Stimulated activated CD4-positive, alpha-beta T cell treated with anti-CD3 and anti-CD28 coated beads, TNF-alpha, amount 100 ng/mL, for 48 hours (primary cell): ENCODE measurements at places on chromosomes 12 and 14.

- DNase-seq = no peak
Measured at GRCh38 chr14:29806124-29806517, 121.5 kb downstream of the PRKD1 start.

GRCh38 chr14:61255968-61256367, 25.2 kb downstream of the TMEM30B start:
- no peak for DNase-seq

GRCh38 chr12:12718853-12719252, 1.7 kb downstream of the CDKN1B start:
- no peak for DNase-seq

DNA sequence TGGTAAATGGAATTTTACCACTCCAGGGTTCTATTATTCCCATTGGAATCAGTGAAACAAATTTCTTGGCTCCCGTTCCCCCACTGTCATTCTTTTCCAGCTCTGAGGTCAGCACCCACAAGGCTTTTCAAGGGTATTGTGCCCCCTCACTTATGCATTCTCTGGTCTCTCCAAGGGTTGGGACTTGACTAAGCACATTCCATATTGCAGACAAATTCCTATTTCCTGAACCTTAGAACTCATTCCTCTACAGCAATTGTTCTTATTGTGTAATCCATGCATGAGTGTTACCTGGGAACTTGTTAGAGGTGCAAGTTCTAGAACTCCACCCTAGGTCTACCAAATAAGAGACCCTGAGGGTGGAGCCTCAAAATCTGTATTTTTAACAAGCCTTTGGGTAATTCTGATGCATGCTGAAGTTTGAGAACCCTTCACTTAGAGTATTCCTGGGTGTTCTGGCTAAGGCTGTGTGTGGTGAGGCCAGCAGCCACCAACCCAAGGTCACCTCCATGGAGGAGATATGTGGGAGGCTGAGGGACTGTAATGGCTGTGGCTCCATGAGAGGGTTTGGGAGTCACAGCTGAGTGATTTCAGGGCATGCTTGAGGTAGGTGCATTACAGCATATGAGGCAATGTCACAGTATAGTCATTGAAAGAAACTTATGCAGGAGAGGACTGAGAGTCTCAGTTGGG, 150.9 kb downstream of the TTC6 start:
- no peak for DNase-seq

GRCh38 chr14:95173518-95173917, 16.2 kb upstream of the DICER1 start:
- DNase-seq = no peak

DNA sequence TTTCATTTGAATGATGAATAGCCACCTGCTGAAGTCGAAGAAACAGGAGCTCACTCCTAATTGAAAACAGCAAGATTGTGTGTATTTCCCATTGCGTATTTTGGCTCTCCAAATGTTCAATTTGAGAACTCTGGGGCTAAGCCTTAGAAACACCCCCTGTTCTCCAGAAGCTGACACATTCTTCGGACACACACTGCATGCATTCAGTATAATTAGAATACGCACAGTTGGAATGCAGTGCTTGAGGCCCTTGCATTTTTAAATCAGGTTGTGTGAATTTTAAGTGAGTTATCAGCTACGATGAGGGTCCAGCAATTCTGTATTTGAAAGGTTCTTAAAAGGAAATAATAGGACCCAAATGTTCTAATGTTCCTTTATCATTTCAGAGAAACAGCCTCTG, 103.8 kb downstream of the PRKD1 start:
- no peak for DNase-seq

DNA sequence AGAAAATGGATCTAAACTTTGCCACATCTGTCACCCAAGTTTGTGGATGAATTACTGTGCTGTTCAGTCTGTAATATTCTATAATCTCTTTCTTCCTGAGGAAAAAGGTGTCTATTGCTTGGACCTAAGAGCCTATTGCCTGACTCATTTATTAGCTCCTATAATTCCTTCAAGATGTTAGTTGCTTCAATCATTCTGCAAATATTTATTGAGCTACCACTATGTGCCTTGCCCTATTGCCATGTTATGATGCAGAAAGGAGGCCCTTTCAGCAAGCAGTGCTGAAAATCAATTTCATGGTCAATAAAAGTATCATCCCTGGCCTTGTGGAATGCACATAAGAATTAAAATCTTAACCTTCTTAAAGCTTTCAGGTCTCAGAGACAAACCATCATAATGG, 113.6 kb downstream of the CCER1 start:
- DNase-seq = no peak

DNA sequence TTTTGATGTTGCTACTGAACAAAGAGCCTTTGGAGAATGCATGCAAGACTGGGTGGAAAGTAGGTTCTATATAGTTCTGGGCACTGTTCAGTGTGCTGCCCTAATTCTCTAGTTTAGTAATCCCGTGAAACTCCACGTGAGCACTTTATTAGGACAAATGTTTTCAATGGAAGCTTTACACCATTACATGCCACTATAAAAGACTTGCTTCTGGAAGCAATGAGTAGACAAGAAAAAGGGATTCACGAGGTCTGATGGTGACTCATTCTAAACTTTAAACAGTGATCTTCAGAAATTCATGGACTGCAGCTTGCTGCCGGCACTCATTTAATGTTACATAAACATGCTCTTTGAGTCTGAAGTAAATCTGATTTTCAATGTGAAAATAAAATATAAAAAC, 22.3 kb downstream of the ATG14 start:
- DNase-seq = no peak

DNA sequence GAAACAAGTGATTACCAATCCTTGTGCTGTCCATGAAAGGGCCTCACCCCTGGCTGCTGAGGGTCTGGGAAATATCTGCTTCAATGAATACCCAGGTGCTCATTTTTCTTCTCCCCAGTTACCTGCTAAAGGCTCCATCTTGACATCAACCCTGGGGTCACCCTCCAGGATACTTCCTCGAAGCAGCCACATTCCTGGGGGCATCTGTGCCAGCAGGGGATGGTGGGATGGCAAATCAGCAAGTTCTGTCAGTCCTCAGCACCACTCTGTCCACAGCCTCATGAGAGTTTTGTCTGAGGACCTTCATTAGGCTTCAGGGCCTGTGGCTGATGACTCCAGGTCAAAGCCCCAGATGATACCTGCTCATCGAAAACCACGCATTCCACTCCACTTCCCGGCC, 124.8 kb downstream of the ZFP36L1 start:
- DNase-seq = no peak

- DNase-seq = no peak
Measured at GRCh38 chr12:89493670-89494302, 30.8 kb downstream of the GALNT4 start.

DNA sequence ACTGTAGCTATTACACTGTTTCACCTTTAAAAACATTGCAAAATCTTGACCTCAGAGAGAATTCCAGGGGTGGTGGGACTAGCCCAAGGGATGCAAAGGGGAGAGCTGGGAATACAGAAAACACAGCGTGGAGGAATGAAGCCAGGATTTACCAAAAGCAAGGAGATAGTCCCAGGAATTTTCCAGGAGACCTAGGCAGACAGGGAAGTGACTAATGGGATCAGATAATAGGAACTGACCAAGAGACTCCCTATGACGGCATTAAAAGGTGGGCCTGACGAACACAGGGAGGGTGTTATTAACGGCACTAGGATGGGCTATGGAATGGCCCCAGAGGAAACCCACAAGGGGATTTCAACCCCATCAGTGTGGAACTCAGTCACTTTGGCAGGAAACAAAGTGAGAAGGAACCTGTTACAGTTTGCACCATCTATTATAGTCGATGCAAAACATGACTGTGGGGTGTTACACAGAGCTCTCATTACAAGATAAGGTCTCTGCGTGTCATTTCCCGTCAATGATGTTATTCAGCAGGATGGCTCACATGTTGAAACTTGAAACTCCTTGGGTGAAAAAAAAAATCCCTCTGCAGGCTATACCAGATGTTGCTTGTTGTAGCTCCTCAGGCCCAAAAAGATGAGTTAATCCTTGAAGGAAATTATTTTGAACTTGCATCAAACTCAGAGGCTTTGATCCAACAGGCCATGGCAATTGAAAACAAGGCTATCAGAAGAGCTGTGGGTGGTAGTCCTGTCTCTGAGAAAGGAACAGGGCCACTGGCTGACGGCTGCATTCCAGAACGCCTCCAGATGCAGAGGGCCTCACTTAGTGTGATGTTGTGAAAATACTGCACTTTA, 58.7 kb downstream of the DRAM1 start:
- no peak for DNase-seq

GRCh38 chr12:39144613-39145061, 239.2 kb upstream of the CPNE8 start:
- no peak for DNase-seq

- DNase-seq = no peak
Measured at GRCh38 chr12:29082522-29082921, 66.6 kb upstream of the FAR2 start.

GRCh38 chr12:1885599-1886245, 32.7 kb downstream of the CACNA2D4 start:
- no peak for DNase-seq

DNA sequence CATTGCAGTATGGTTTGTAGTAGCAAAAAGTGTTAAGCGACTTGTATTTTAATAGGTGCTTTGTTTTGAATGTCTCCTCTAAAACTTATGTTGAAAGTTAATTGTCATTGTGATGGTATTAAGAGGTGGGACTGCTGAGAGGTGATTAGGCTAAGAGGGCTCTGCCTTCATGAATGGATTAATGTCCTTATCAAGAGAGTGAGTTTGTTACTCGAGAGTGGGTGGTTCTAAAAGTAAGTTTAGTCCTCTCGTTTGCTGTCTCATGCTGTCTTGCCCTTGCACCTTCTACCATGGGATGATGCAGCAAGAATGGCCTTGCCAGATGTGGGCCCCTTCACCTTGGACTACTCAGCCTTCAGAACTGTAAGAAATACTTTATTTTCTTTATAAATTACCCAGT, 17.4 kb downstream of the ZDHHC17 start:
- DNase-seq = no peak

GRCh38 chr12:57844709-57845477, 1.6 kb downstream of the CTDSP2 start:
- no peak for DNase-seq

GRCh38 chr12:73529231-73529630, 1008.4 kb upstream of the ATXN7L3B start:
- no peak for DNase-seq

DNA sequence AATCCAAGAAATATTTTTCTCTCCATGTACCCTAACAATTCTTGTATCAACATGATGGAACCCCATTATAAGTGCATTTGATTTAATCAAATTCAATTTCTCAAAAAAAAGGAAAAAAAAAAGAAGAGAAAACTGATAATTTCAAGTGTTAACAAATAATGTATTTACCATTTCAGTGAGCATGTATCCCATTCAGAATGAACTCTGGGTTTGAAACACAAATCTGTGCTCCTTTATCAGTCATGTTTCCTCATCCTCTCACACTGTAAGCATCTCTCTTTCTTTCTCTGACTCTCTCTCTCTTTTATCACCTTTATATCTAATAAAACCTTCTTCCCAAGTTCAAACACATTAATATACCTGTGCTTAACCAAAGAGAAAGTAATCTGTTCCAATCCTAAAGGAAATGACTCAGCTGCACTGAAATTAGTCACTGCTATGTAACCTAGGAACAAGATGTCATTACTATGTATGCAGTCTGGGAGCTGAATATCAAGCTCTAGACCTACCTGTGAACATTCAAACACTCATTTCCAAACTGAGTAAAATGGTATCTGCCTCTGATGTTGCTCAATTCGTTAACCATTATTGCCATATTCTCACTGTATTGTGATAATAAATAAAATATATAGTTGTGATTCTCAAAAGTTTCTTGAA, 135.0 kb upstream of the LRIG3 start:
- no peak for DNase-seq

DNA sequence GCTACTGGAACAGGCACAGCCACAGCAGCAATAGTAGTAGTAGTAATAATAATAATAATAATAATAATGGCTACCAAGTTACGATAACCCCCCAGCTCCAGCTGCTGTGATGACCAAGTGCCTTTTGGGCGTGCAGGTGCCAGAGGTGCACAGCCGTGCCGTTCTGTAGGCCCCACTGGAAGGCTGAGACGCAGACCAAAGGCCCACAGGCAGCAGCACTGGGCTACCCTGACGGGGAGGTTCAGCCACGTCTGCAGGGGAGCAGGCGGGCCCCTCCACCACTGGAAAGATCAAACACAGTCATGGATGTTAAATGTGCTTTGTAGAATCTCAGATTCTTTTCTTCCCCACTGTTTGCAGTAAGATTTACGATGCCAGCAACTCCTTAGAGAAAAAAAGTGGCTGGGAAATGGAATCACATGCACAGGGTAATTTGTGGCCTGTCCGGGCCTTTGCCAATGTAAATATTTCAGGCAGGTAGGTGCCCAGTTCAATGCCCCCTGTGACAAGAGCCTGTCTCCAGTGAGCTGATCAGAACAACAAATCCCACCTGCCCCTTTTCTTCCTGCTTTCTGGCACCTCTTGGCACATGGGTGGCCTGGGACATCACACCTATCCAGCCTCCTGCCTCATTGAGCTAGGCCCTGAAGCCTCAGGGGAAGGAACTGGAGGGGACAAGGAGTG, 32.6 kb downstream of the CCDC85C start:
- no peak for DNase-seq

DNA sequence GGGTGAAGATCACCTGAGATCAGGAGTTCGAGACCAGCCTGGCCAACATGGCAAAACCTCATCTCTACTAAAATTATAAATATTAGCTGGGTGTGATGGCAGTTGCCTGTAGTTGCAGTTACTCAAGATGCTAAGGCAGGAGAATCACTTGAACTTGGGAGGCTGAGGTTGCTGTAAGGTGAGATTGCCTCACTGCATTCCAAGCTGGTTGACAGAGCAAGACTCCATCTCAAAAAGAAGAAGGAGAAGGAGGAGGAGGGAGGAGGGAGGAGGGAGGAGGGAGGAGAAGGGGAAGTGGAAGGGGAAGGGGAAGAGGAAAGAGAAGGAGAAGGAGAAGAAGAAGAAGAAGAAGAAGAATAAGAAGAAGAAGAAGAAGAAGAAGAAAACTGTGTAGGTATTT, 17.0 kb downstream of the RNASE10 start:
- no peak for DNase-seq

DNA sequence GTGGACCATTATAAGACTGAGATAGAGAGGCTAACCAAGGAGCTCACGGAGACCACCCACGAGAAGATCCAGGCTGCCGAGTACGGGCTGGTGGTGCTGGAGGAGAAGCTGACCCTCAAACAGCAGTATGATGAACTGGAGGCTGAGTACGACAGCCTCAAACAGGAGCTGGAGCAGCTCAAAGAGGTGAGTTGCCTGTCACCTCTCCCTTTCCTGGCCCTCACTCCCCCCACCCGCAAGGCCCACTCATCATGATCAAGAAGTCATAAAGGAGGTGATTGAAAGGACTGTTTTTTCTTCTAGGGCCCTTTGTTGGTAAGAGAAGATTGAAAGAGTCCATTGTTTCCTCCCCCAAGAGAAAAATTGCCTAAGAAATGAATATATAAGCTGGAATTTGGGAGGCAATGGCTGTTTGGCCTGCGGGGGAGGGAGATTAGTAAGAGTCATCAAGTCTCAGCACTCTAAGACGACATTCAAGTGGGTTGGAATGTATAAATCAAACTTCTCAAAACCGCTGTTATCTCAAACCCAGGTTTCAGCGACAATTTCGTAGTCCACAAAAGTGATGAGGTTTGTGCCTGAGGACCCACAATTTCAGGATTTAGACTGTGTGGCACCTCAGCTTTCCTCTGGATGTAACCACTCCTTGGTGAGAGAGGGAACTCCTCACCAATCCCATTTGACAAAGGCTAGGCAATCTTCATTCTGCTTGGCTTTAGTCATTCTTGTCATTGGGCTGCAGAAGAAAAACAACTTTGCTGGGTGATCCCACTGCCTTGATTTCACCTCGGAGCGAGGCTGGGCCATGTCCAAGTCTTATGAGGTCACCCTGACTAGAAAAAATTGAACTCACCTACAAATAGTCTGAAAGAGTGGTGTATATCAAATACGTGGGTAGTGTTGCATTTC, 966 bp downstream of the BICD1 start:
- DNase-seq = no peak
